Urinary bladder (tissue), 4 donors: ENCODE measurements at places on chromosomes 11 and 22.
A peak's percentile ranks its signal among the peaks of the same experiment; 100 is the strongest.

GRCh38 chr11:35611741-35612140, 6.5 kb upstream of the FJX1 start:
- no peak for DNase-seq

DNA sequence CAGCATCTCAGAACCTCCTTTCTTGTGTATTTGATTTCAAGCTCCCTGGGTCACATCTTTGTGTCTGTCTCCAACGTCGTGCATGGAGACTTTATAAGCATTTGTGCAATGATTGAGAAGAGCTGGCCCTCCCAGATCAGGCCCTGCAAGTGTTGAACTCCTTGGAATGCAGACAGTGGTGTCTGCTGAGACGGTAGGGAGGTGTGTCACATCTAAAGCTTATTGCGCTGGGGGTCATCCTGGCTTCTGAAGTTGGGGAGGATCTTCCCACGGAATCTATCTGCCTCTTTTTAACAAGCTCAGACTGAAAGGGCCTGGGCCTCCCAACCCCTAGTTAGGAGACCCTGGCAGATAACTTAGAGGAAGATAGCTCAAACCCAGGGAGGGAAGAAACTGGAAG, 6.7 kb downstream of the APLNR start:
- DNase-seq = no peak

GRCh38 chr22:24379536-24379935, 47.9 kb upstream of the ADORA2A start:
- DNase-seq = no peak

DNA sequence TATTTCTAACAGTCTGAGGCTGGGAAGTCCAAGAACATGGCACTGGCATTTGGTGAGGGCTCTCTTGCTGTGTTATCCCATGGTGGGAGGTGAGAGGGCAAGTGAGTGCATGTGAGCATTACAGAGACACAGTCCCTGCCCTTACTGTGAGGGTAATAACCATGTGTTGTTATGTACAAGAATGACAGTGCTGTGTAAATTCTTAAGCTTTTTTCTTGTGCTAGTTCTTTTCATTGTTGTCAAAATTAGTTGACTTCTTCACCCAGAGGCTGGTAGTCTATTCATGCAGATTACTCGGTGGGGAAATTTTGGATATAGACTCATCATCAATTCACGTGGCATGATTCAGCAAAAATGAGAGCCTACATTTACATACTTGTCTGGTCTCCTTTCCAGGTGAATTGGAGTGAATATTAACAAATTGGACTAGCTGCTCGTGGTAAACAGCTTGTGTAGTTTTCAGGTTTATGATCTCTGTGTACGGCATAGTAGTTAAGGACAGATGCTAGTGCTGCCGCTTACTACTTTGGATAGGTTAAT, 49.3 kb downstream of the ATXN10 start:
- DNase-seq = no peak

GRCh38 chr11:13972043-13972910, 9.8 kb downstream of the SPON1 start:
- no peak for DNase-seq

DNA sequence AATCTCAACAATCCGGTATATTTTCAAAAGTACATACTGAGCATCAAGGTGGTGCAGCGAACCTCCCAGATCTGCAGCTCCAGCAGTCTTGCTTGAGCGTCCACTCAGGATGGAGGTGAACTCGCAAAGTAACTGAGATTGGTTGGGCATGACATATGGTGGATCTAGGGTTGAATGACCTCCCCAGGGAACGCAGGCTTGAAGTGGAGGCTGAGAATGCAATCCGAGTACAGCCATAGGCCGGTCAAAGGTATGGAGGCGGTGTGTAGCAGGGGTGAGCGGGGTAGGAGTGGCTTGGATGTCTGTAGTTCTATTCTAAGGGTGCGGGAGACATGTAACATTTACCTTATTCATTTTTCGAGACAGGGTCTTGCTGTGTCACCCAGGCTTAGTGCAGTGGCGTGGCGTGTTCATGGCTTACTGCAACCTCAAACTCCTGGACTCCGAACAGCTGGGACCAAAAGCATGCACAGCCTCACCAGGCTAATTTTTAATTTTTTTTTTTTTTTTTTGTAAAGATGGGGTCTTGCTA, 631 bp upstream of the C22orf39 start:
- DNase-seq = peak; percentile 25

DNA sequence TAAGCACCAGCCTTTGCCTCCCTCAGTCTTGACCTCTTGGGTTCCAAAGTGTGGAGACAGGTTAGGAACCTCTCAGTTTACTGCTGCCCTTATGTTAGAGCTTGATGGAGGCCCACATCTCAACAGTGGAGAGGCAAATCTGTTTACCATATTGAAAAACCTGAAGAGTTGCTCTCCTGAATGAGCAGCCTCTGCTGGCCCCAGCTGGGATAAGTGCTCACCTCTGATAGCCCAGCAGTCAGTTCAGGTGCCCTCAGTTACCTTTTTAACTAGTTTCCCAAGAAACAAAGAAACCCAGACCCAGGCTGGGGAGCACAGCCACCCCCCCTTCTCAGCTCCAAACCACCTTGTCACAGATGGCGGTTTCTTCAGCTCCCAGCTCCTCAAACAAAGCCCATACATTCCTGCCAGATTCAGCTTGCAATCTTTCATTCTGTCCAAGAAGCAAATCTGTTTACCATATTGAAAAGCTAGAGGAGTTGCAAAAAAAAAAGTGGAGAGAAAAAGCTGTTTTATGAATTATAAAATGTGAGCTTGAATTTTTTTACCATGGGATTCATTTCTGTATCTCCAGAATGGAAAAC, 57.2 kb downstream of the PPFIBP2 start:
- DNase-seq = no peak

- peak; percentile 65 for DNase-seq
Observed at GRCh38 chr22:26573026-26573662, 16.8 kb downstream of the TPST2 start.

DNA sequence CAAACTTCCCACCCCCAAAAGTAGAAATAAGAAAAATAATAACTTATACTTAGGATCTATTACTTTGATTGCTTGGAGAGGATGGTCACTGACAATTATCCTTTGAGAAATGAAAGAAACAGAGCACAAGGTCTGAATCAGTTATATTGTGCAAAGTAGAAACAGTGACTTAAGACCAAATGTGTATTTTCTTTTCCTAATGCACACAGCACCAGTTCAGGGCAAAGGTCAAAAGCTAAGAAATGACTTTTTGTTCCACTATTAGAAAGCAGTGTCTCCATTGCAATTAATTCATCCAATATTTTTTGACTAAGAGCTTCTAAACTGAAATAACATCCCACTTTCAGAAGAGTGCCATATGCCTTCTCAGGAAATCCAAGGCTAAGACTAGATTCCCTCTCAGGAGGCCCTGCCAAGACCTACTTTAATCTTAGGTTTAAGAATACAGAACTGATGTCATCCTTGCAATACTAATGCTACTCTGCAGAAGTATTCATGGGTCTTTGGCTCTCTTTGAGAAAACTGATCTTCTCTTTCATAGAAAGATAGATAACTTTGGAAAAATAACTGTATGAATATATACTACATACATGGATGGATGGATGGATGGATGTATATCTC, 147.0 kb downstream of the APOL5 start:
- no peak for DNase-seq

DNA sequence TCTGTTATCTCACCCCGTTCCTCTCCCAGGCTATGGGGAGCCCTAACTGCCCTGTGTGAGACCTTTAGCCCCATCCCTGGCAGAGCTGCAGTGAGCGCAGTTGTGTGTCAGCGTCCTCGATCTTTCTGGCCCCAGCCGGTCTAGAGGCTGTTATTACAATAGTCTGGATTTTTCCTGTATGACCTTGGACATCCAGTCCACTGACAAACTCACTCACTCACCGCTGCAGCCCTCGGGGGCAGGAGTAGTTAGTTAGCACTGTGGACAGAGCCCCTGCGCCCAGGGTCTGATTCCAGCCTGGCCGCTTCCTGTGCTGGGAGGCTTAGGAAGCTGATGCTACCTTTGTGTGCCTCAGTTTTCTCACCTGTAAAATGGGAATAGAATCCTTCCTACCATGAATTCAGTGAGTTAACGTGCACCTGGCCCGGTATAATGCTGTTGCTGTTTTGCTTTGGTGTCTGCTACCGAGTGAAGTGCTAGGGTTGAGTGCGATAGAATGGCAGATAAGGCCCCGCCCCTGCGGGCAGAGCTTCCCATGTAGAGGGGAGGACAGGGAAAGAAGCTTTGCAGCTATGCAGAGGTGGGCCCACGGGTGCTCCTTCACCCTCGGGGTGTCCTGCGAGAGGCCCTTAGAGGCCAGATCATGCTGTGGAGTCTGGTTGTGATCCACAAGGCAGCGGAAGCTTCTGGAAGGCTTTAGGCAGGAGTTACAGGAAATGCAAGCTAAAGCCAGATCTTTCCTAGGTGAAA, 3.0 kb downstream of the LRP5 start:
- no peak for DNase-seq

GRCh38 chr11:86183694-86184093, 60.9 kb upstream of the EED start:
- no peak for DNase-seq

- DNase-seq = no peak
Observed at GRCh38 chr11:6270584-6271246, 11.1 kb downstream of the CCKBR start.

GRCh38 chr22:22928666-22929380, 41.2 kb downstream of the IGLL5 start:
- DNase-seq = peak; percentile 15

DNA sequence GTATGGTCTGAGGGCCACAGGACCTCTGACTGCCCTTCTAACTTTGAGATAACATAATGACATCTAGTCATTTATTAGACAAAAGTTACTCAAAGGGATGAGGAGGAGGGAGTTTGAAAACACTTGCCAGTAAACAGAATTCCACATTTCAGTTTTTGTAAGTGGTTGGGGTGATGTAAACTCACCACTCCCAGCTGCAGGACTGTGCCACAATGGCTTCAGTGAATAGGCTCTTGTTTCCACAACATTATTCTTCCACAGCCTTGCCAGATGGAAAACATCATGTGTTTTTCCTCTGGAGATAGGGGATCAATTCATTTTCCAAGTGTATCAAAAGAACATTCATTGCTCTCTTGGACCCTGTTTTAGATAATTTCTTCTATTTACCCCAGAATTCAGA, 147.2 kb upstream of the BDNF start:
- DNase-seq = no peak

DNA sequence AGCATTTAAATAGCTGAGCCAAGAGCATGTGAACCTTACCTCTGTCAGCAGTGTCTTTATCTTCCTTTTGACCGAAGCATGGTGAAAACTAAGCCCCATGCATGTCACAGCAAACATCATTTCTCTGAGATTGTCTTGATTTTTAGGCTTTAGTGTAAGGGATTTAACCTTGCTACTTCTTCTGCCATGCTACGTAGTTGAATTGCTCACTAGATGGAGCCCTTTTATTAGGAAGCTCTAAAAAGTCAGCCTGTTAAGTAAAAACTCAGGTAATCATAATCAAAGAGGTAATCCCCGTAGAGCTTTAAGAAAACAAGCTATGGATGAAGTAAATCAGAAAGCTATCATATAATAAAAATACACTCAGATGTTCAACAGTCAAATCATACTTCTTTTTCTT, 149.5 kb downstream of the PGR start:
- DNase-seq = no peak
